Stimulated activated CD8-positive, alpha-beta memory T cell treated with anti-CD3 and anti-CD28 coated beads, Interleukin-15, amount 100 ng/mL, for 4 hours (primary cell): ENCODE measurements at places on chromosomes 3 and 15.
A peak's percentile ranks its signal among the peaks of the same experiment; 100 is the strongest.

GRCh38 chr15:89857673-89858072, 36.1 kb downstream of the AP3S2 start:
- no peak for DNase-seq

DNA sequence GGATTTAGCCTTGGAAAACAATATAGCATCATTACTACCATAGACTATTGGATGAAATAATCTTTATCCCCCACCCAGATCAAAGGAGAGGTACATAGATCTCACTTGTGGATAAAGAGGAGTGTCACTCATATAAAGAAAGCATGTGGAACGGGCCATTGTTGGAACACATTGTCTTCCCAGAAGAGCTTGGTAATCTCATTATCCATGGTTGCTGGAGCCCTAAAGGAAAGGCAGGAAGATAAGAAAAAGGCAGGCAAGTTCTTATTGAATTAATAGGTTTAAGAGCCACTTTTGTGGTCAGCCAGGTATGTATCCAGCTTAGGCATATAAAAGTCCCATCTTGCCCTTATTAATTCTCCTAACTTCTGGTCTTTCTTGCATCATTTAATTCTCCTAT, 659.1 kb downstream of the GRM7 start:
- no peak for DNase-seq

DNA sequence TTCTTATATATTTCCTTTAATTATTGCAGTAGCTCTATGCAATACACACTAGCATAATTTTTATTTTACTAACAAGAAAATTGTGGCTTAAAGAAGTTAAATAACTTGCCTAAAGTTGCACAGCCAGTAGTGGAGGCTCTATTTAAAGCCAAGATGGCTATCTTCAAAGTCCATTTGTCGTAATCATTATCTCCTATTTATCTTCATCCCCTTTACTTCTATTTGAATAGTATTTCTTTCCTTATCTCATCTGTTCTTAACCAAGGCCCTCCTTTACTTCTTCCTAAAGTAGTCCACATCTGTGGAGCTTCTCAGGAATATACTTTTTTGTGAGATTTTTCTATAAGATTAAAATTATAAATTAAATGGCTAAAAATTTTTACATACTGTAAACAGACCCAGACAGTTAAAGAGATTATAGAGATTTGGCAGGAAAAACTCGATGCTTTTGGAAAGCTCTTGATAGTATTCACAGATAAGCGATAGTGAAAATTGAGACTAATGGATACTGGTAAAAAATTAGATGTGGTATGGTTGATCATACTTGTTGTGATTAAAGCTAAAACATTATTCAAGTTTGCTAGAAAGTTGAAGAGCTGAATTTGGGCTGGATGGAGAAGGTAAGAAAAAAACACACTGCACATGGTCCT, 129.2 kb downstream of the ZNF609 start:
- no peak for DNase-seq

DNA sequence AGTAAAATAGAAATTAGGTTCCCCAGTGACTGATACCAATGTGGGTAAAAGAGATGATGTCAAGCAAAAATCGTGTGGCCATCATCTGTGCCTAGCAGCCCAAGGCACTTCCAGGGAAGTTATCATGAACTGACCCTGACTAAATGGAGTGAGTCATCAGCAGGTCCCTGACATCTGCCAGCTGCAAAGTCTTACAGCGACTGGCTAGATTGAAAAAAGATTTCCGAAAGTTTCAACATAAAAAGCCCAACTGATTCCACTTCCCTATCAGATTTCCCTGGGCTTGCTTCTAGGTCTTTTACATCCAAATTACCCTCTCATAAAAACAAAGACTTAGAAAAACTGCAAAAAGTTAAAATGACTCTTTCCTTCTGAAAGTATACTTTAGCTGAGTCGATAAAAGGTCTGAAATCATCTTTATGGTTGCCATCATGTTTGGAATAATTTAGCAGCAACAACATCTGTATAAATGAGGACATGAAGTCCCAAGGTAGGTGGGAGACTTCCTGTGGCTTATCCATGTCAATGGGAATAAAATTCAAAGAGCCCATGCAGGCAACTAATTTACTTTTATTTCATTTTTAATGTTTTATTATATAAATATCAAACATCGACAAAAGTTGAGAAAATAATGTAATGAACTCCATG, 342.8 kb downstream of the ERC2 start:
- no peak for DNase-seq

GRCh38 chr3:185071287-185071800, 81.5 kb downstream of the C3orf70 start:
- DNase-seq = no peak

DNA sequence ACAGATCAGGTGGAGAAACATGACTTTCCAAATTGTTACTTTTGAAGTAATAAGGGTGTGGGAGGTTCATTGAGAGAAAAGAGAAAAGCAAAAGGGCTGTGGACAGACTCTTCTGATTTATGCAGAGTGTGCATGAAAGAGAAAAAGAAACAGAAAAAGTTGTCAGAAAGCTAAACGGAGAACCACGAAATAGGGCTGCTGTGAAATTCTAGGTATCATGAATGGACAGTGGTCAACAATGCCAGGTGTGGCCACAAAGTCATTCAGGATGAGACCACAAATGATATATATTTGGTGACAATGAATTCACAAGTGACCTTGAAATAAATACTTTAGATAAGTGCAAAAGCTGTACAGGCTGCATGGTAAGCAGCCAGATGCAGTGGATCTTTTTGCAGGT, 170.1 kb downstream of the IL5RA start:
- DNase-seq = no peak

- no peak for DNase-seq
Measured at GRCh38 chr3:15498431-15499214, 22.9 kb downstream of the COLQ start.

GRCh38 chr3:81388191-81388590, 373.3 kb downstream of the GBE1 start:
- DNase-seq = no peak

DNA sequence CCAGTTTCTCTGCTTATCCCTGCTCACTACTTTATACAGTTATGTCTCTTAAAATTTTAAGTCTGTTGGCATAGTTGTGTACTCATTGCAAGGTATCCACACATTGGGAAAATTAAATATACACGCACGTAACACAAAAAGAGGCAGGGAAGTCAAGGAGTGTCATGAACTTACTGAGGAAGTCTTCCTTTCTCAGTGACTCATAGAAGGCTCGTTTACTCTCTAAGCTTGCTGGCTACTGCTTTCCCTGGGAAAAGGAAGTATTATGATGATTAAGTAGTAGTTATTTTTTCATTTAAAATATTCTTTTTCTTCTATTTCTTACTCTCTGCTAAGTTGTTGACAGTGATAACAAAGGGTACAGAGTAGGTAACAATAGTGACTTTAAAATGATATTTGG, 287.3 kb downstream of the UBE2E2 start:
- no peak for DNase-seq

- no peak for DNase-seq
Measured at GRCh38 chr15:77083381-77084160, 12.7 kb upstream of the TSPAN3 start.

- no peak for DNase-seq
Measured at GRCh38 chr15:76339305-76340197, 3.0 kb downstream of the ISL2 start.

- DNase-seq = no peak
Measured at GRCh38 chr3:109640146-109640652, 302.9 kb upstream of the DPPA4 start.

- DNase-seq = no peak
Measured at GRCh38 chr3:184757022-184757651, 45.3 kb upstream of the MAGEF1 start.

GRCh38 chr15:42490291-42490670, 660 bp downstream of the ZNF106 start:
- no peak for DNase-seq

GRCh38 chr3:58955308-58955707, 94.5 kb downstream of the CFAP20DC start:
- DNase-seq = no peak

- no peak for DNase-seq
Measured at GRCh38 chr3:149077628-149078027, 8.7 kb downstream of the HLTF start.

- DNase-seq = no peak
Measured at GRCh38 chr15:71080705-71081104, 34.6 kb upstream of the THSD4 start.

DNA sequence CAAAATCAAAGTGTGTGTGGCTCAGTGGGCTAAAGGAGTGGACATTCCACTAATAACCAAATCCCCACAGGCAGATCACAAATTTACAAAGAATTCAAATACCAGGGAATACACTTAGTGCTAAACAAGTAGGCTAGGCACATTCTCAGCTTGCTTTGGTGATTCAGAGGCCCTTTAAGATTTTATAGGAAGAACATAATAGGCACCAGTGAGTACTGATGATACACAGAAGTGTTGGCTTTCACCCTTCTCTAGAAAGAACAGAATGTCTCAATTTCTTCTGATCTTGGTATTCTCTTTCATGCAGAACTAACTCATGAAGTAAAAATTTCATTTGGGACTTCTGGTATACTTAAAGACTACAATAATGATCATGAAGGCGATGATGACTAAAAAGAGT, 55.0 kb downstream of the POLR2M start:
- no peak for DNase-seq

- no peak for DNase-seq
Measured at GRCh38 chr3:106183762-106184391, 315.1 kb upstream of the CBLB start.

- DNase-seq = no peak
Measured at GRCh38 chr15:89097313-89097712, 9.1 kb downstream of the ABHD2 start.

DNA sequence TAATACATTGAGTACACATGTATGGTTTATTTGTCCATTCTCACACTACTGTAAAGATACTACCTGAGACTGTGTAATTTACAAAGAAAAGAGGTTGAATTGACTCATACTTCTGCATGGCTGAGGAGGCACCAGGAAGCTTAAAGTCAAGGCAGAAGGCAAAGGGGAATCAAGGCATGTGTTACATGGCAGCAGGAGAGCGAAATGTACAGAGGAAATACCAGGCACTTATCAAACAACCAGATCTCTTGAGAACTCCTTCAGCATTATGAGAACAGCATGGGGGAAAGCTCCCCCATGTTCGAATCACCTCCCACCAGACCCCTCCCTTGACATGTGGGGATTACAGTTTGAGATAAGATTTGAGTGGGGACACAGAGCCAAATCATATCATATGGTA, 666.3 kb downstream of the ZBBX start:
- DNase-seq = no peak

DNA sequence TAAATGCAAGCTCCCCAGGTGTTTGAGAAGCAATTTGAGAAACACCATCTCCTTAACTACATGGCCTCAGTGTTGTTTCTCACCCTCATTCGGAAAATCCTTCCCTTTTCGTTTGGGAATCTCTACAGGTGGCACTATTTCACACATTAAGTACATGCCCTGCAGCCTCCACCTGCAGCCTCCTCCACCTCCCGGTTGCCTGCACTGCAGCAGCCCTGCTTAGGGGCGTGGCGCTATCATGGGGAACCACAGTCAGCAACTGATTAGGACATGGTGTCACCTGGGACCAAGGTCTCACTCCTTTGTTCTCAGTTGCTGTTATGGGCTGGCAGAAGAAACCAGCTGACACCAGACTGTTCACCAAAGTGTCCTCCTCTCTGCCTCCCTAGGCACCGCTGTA, 11.7 kb upstream of the ZNF774 start:
- no peak for DNase-seq

- DNase-seq = no peak
Measured at GRCh38 chr3:139110072-139110830, 65.6 kb upstream of the PRR23C start.

GRCh38 chr3:149554826-149555225, 80.3 kb downstream of the TM4SF4 start:
- no peak for DNase-seq

DNA sequence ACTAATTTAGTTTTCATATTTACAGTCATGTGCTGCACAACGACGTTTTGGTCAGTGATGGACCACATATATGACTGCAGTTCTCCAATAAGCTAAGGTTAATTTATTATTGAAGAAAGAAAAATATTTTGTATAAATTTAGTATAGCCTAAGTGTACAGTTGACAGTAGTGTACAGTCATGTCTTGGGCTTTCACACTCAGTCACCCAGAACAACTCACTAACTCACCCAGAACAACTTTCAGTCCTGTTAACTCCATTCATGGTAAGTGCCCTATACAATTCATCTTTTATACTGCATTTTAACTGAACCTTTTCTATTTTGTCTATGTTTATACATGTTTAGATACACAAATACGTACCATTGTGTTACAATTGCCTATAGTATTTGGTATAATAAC, 3.8 kb upstream of the GABRR3 start:
- DNase-seq = no peak

GRCh38 chr15:81026836-81027599, 26.3 kb downstream of the TLNRD1 start:
- DNase-seq = no peak

- peak; percentile 36 for DNase-seq
Measured at GRCh38 chr3:177358091-177358976, 161.1 kb upstream of the TBL1XR1 start.

- no peak for DNase-seq
Measured at GRCh38 chr3:194537732-194538247, 51.0 kb upstream of the ATP13A3 start.

DNA sequence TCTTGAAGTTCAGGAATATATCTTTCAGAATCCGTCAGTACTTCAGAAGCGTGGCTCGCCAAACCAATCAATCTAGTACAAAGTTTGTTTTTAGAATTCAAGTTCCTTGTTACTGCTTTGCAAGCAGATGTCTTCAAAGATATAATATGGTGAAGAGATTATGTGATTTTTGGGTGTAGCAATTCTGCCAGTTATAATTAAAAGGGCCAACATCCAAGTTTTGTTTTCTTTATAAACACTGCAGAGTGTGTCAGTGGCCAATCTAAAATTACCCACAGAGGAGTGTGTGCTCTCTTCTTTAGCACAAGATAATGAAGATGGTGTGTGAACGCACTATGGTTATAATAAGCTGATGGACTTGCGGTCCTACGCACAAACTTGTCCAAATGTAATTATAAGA, 493.6 kb upstream of the MDFIC2 start:
- DNase-seq = no peak
